ENCODE measurements at places on chromosomes 3 and 15.

DNA sequence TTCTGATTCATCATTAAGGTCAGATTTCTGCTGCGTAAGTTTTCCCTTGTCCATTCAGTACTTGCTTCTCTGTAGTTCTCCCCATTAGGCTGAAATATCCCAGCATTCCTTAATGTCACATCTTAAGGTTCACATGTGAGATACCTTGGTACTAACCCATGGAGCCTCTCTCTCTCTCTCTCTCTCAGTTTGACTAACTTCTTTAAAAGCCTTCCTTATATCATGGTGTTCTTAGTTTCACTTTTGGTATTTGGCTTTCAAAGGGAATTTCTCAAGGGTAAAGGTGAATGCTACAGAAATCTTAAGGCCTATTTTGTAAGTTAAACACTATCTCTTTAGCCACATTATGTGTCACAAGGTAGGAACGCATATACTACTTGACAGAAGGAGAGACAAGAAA, 427.3 kb upstream of the ZNF717 start:
- no peak for DNase-seq

- DNase-seq: peak; percentile 7
Observed at GRCh38 chr3:105944721-105945120, 75.9 kb upstream of the CBLB start.

DNA sequence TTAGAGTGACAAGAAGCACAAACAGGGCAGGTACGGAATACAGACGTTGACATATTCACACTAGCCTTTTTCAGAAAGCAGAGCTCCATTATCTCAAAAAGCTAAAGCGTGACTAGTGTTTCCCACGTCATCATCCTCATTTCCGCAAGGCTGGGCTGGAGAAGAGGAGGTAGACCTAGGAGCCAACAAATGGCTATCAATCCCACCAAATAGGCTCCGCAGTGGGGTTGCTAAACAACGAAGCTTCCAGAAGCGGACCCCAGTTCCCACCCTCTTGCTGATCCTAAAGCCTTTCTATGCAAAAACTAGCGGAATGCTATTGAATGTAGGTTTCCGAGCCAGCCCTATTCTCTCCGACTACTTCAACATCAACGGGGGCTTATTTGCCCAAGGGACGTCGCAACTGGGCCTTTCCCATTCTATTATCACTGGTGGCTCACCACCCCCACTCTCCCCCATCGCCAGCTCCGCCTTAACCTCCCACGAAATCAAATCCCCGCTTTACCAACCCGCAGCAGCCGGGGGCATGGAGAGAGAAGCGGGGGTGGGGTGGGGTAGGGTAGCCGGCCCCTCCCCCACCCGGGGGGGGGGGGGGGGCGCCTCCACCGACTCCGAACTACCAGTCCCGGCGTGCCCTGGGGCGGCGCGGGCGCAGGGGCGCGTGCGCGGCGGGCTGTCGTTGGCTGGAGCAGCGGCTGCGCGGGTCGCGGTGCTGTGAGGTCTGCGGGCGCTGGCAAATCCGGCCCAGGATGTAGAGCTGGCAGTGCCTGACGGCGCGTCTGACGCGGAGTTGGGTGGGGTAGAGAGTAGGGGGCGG, at the start of gene MORF4L1:
MORF4L1 (plus strand) TSS at position 736 of the 817 bp plus-strand sequence. CDS start 128 bp downstream, outside the sequence.
- peak; percentile 82 for DNase-seq

DNA sequence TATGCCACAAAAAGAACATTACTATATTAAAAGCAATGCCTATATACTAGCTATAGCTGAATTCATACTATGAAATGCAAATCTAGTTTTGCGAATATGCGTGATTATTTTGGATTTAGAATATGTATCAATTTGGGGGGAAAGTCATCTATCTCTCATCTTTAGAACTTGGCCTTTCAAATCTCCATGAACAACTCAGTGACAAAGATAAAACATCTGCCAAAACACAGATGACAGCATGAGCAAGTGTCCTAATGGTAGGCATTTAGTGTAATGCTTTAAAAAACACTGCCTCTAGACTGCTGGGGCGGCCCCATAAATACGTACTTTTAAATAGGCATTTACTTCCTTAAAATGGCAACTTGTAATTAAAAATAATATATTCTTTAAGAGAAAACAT, 2.7 kb downstream of the CD47 start:
- DNase-seq: no peak

DNA sequence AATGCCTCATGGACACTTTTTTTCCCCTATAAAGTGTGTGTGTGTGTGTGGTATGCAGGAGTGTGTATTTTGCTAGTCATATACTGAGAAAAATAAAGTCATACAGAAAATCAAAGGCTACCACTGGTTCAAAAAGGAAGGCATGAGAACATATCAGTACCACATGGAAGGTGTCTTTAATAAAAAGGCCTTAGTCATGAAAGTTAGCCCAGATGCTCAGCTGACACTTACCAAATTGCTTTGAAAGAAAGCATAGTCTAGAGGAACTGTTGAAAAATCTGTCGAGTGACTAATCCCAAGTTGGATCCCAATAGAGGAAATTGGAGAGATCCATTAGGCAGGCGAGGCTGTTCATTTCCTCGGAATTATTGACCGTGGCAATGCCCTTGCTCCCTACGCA, 432.9 kb upstream of the CFAP20DC start:
- DNase-seq: no peak

DNA sequence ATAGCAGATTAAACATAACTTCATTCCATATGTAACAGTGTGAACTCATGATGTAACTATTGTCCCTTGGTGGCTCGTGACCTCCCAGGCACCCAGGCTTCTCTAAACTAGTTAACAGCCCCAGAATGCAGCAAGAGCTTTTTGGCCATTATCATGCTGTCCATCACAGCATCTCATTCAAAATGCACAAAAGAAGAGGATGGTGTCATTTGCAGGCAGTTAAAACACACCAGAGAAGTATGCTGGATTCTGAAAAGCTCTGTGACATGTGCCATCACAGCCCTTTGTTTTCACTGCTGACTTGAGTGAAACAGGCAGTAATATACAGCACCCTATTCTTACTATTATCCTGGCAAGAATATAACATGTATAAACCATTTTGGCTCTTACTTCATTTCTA, 117.6 kb upstream of the CHMP2B start:
- no peak for DNase-seq

GRCh38 chr3:105755121-105755886, 113.5 kb downstream of the CBLB start:
- no peak for DNase-seq

DNA sequence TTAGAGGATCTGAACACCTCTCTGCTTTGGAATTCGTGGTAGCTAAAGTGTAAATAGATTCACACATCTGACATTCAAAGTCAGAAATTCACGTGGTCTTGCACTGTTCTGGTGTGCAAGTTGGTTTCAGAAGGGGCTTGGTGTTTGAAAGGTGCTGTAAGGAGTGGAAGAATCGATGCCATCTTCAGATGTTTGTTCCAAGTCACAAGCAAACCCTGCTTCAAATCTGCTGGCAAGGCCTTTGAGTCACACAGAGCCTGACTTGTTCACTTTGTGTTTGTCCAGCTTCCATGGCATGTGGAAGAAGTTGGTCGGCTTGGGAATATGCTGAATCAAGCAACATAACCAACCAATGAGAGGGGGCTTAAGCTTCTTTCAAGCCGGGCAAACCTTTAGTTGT, 44.3 kb downstream of the SH3GL3 start:
- DNase-seq: no peak

DNA sequence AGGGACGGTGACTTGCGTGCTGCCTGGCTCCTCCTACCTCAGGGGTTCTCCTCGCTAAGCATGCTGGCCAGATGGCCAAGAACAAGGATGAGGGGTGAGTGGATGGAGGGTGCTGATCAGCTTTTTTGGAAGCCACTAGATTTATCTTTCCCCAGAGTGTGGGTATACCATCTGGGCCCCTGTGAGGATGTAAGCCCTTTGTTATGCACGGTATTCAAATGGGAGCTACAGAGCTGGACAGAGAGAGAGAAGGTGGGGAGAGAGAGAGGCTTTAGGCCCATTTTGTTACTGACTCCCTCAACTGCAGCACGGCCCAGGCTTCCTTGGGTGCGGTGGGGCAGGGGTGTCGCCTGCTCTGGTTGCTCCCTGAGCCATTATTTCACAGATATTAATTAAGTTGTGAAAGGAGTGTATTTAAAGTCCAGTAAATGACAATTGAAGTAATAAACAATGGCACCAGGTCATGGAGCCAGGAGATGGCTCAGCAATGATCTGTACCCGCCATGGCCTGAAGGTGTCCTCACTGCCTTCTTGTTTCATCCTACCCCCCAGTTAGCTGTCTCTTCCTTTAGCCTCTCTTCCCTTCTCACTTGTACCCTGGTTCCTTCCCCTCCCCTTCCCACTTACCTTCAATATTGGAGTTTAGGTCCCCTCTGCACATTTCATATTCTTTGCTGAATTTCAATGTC, 158.0 kb downstream of the CLSTN2 start:
- DNase-seq: no peak

GRCh38 chr3:38834110-38834509, 18.1 kb upstream of the SCN10A start:
- peak; percentile 86 for DNase-seq

DNA sequence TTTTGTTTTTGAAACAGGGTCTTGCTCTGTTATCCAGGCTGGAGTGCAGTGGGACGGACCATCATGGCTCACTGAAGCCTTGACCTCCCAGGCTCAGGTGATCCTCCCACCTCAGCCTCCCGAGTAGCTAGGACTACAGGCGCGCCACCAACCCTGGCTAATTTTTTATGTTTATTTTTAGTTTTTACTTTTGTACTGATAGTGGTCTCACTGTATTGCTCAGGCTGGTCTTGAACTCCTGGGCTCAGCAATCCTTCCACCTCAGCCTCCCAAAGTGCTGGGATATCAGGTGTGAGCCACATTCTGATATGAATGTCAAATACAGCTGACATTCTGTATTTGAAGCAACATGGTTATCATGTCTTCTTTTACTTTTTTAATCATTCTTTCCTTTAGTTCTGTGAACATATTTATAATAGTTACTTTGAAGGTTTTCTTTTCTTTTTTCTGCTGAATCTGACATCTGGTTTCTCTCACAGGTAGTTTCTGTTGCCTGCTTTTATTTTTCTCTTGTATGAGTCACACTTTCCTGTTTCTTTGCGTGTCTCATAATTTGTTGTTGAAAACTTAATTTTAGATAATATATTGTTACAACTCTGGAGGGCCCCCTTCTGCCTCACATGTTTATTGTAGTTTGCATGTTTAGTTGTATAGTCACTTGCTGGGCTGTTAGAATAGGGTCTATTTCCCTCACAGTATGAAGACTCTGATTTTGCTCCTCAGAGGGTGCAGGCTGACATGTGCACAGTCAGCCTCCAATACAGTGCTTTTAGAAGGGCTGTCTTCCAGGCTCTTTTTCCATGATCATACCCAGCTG, 8.4 kb upstream of the CNTN4 start:
- no peak for DNase-seq
